ENCODE measurements at places on chromosomes 3 and 15.

DNA sequence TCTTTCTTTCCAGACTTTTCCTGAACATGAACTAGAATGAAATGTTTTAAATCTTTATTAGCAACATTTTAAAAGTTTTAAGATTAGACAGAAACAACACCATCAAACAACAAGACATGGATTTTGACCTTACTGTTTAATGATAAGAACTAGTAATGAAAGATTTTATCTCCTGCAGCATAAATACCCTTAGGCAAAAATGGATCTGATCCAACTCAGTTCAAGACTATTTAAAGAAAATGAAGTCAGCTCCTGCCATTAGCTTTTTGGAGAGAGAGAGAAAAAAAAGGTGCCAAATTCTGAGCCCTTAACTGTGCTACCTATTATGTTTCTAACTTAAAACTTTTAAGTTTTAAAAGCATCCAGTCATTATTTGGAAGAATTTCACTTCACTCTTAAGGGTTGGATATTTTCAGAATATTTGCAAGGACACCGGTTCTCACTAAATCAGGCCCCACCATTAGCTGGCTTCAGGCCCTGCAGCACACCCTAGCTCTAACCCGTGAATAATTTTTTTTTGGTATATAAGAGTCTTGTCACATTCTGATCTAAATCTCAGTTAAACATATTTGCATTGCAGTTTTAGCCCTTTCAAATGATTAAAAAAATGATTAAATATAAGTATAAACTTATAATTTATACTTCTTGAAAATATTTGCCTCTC, 60.0 kb downstream of the NR1I2 start:
- DNase-seq = no peak

GRCh38 chr3:58471025-58471887, 20.6 kb upstream of the KCTD6 start:
- peak; percentile 11 for DNase-seq

DNA sequence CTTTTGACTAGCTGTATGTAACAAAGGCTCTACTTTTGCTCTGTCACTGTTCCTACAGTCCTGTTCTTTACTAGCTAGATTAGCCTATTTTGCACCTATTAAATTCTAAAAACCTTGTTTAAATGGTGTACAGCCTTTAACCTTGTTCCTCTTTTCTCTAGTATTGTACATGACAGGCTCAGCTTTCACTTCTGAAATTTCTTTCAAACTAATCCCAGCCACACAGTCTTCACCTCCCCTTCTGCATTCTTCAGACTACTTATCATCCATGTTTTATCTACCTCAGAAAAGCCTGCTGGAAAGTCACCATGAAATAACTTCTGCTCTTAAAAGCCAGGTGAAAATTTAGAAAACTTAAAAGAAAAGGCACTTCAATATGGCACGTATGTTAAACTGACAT, 122.4 kb downstream of the NECTIN3 start:
- no peak for DNase-seq

- DNase-seq = no peak
Observed at GRCh38 chr15:41241221-41241964, 10.3 kb downstream of the CHP1 start.

DNA sequence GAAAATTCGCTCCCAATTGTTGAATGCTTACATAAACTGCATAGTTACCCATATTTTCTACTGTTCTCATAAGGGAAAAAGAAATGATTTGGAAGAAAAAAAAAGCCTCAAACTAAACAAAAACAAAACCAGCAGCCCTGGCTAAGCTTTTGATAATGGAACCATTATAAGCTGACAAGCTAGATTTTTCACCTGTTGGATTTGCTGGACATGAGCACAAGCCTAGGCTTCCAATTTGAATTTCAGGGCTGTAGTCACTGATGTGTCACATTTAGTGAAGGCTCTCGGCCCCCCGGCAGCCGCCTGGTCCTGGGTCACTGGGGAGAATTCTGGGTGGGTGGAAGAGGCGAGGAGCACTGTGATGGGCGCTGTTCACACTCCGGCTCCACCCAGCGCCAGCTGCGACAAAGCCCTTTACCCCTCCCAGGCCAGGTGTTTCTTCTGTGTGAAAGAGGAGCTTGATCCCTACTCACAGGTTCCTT, 4.6 kb downstream of the FBXL22 start:
- DNase-seq = no peak

- DNase-seq = no peak
Observed at GRCh38 chr3:100761951-100762350, 52.7 kb downstream of the TFG start.

DNA sequence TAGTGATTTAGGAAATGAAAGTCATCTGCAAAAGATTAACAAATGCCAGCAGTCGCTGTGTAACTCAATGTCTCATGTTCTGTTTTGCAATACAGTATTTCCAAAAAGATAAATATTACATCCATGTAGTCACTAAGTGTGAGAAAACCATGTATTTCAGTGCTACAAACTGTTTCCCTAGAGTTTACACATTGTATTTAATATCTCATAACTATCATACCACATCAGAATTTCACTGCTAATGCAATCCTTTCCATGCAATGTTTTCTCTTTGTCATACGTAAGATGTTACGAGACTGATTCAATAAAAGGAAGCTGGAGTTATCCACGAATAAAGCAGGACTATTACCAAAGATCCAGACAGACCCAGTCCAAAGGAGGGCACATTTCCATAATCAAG, 269.4 kb downstream of the GBE1 start:
- DNase-seq = no peak

GRCh38 chr3:7977245-7978086, 524.2 kb upstream of the LMCD1 start:
- DNase-seq = no peak
